Cardiac muscle cell (in vitro differentiated cells and primary cell): ENCODE measurements at places on chromosomes 16 and 17. TPM values are rescaled to one million over a fixed set of nuclear protein-coding genes. Genes with fewer than 3 reads are reported as not detected.

- peaks cover 24% of the 10 kb centered on the region for H3K4me1 ChIP-seq
- H3K27ac ChIP-seq: no peak overlapping the region
- no peak overlapping the region for H3K4me3 ChIP-seq
- H3K36me3 ChIP-seq: no peaks in the 10 kb centered on the region
- H3K27me3 ChIP-seq: peaks cover 16% of the 10 kb centered on the region
Observed at GRCh38 chr17:36133602-36134236, 30.1 kb downstream of the CCL4 start.

DNA sequence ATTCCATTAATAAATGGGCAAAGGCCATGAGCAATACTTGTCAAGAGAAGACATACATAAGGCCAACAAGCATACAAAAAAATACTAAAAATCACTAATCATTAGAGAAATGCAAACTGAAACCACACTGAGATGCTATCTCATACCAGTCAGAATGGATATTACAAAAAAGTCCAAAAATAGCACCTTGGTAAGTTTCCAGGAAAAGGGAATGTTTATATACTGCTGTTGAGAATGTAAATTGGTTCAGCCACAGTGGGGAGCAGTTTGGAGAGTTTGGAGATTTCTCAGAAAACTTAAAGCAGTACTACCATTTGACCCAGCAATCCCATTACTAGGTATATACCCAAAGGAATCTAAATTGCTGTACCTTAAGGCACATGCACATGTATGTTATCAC is 467.7 kb downstream of the CDH11 start:
- no peaks in the 10 kb centered on the region for H3K27me3 ChIP-seq
- H3K27ac ChIP-seq: no peak overlapping the region
- peak; percentile 17 for DNase-seq

GRCh38 chr17:74972107-74972972 is at the start of gene HID1:
TSS of gene HID1 (minus strand) at chr17:74972759. CDS start at chr17:74972656, 103 bp downstream.
- H3K27ac ChIP-seq: no peak within 1 kb of the TSS
- H3K27me3 ChIP-seq: peaks cover 36% of the 10 kb centered on the region
- no peaks in the 10 kb centered on the region for H3K36me3 ChIP-seq

- no peak overlapping the region for H3K27ac ChIP-seq
- no peak overlapping the region for H3K4me3 ChIP-seq
- no peaks in the 10 kb centered on the region for H3K27me3 ChIP-seq
- no peaks in the 10 kb centered on the region for H3K4me1 ChIP-seq
- DNase-seq: no peak
- no peaks in the 10 kb centered on the region for H3K36me3 ChIP-seq
Observed at GRCh38 chr17:56424005-56424404, 169.5 kb upstream of the NOG start.

GRCh38 chr16:79712276-79712675 is 111.7 kb upstream of the MAF start:
- DNase-seq: no peak
- no peak overlapping the region for H3K27ac ChIP-seq
- no peaks in the 10 kb centered on the region for H3K27me3 ChIP-seq
- peaks cover 10% of the 10 kb centered on the region for H3K4me1 ChIP-seq

GRCh38 chr16:50547340-50548124 is 664 bp upstream of the NKD1 start:
- H3K27me3 ChIP-seq: peaks cover 60% of the 10 kb centered on the region
- no peak overlapping the region for H3K27ac ChIP-seq
- H3K4me1 ChIP-seq: no peaks in the 10 kb centered on the region
- no peaks in the 10 kb centered on the region for H3K36me3 ChIP-seq
- H3K4me3 ChIP-seq: peak overlapping the region; percentile 68

- peak overlapping the region; percentile 90 for H3K27ac ChIP-seq
- peak; percentile 92 for DNase-seq
- no peak overlapping the region for H3K4me3 ChIP-seq
Observed at GRCh38 chr16:54178478-54178976, 108.1 kb downstream of the IRX3 start.

- H3K27me3 ChIP-seq: no peaks in the 10 kb centered on the region
- DNase-seq: no peak
- H3K4me3 ChIP-seq: no peak overlapping the region
- no peaks in the 10 kb centered on the region for H3K36me3 ChIP-seq
Observed at GRCh38 chr16:49546735-49547134, 173.1 kb downstream of the C16orf78 start.

- H3K27me3 ChIP-seq: no peaks in the 10 kb centered on the region
- DNase-seq: no peak
- H3K4me3 ChIP-seq: no peak overlapping the region
- H3K27ac ChIP-seq: no peak overlapping the region
Observed at GRCh38 chr17:68981288-68981687, 26.1 kb upstream of the ABCA8 start.

DNA sequence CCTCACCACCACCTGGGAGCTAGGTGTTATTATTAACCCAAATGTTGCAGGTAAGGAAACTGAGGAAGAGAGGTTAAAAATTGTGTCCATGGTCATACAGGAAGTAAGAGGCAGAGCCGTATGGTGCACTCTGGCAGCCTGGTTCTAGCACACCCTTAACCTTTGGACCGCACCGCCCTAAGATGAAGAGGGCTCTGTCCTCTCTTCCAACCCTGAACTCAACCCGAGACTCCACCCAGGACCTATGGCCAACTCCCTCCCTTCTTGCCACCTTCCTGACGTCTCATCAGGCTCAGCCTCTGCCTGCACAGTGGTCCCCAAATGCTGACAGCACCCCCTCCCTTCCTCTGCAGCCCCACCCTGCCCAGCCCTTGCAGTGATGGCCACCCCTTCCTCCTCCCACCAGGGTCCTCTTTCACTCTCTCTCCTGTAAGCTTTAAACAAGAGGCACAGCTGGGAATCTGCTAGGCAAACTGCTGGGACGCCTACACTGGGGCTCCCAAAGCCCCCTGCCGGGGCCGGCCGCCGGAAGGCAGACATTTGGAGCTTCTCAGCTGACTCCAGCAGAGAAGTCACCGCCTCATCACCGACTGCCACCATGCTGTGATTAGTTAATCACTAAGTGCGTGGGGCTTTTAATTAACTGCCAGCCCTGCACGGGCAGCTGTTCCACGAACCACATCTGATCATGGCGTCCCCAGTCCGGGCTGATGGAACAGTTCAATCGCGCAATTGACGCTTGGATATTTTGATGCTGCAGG is 16.7 kb upstream of the C16orf78 start:
- H3K36me3 ChIP-seq: no peaks in the 10 kb centered on the region
- H3K27me3 ChIP-seq: no peaks in the 10 kb centered on the region
- H3K4me3 ChIP-seq: no peak overlapping the region
- no peaks in the 10 kb centered on the region for H3K4me1 ChIP-seq
- no peak overlapping the region for H3K27ac ChIP-seq
- DNase-seq: no peak

DNA sequence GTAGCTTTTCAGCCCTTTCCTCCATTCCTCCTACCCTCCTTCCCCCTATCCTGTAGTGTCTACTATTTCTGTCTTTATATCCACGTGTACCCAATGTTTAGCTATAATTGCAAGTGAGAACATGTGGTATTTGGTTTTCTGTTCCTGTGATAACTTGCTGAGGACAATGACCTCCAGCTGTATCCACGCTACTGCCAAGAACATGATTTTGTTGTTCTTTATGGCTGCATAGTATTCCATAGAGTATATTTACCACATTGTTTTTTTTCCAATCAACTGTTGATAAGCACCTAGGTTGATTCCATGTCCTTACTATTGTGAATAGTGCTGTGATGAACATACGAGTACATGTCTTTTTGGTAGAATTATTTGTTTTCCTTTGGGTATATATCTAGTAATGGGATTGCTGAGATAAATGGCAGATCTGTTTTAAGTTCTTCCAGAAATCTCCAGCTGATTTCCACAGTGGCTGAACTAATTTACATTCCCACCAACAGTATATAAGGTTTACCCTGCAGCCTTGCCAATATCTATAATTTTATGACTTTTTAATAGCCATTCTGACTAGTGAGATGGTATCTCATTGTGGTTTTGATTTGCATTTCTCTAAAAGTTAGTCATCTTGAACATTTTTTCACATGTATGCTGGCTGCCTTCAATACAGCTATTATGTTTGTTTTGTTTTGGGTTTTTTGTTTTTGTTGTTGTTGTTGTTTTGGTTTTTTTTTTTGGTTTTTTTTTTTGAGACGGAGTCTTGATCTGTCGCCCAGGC is 10.9 kb upstream of the COPRS start:
- no peaks in the 10 kb centered on the region for H3K27me3 ChIP-seq
- no peak overlapping the region for H3K4me3 ChIP-seq
- no peaks in the 10 kb centered on the region for H3K4me1 ChIP-seq

DNA sequence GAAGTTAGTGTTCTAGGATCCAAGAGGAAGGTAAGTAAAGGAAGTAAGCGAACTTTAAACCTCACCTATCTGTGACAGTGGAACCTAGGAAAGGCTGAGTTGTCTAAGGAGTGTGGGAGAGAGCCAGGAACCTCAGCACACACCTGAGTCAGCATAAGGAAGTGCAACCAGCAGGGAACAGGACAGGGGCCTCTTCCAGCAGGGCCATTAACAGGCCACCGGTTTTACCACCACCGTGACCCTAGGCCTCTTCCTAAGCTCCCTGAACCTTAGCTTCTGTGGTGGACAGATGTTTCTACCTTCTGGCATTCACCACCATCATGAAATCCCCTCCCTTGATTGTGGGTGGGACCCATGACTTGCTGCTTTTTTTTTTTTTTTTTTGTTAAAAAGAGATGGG is 26.7 kb upstream of the GPATCH8 start:
- DNase-seq: no peak
- H3K27ac ChIP-seq: no peak overlapping the region
- no peaks in the 10 kb centered on the region for H3K27me3 ChIP-seq
- H3K4me3 ChIP-seq: no peak overlapping the region
- H3K36me3 ChIP-seq: no peaks in the 10 kb centered on the region

The MYLK3 gene
- 203 and 211 TPM in 2 replicates for total RNA-seq

The MAFG gene
- total RNA-seq: 14.8 and 16.1 TPM in 2 replicates

The KRT13 gene
- total RNA-seq: not detected in 2 replicates

The KRTAP4-1 gene
- total RNA-seq: not detected in 2 replicates

The KRT31 gene
- not detected in 2 replicates for total RNA-seq
